ENCODE measurements at places on chromosomes 16 and 17.

GRCh38 chr17:35577830-35578196 lies 558 bp downstream of the PEX12 start:
- no peak for DNase-seq
- no peaks in the 10 kb centered on the region for H3K27me3 ChIP-seq
- H3K4me1 ChIP-seq = peaks cover 23% of the 10 kb centered on the region

GRCh38 chr16:81879625-81880024 lies 100.5 kb downstream of the PLCG2 start:
- peak; percentile 40 for DNase-seq
- no peaks in the 10 kb centered on the region for H3K36me3 ChIP-seq
- H3K27me3 ChIP-seq = no peaks in the 10 kb centered on the region
- no peak overlapping the region for H3K27ac ChIP-seq

GRCh38 chr17:77478899-77479298 lies 338.1 kb downstream of the SEC14L1 start:
- peak overlapping the region; percentile 74 for H3K27ac ChIP-seq
- H3K27me3 ChIP-seq = no peaks in the 10 kb centered on the region
- H3K4me1 ChIP-seq = peaks cover 65% of the 10 kb centered on the region
- no peak for DNase-seq
- no peak overlapping the region for H3K4me3 ChIP-seq

- H3K27me3 ChIP-seq = no peaks in the 10 kb centered on the region
- peaks cover 17% of the 10 kb centered on the region for H3K36me3 ChIP-seq
- peak overlapping the region; percentile 79 for H3K27ac ChIP-seq
- DNase-seq = no peak
- H3K4me1 ChIP-seq = peaks cover 34% of the 10 kb centered on the region
- H3K4me3 ChIP-seq = peak overlapping the region; percentile 80
These were observed 1.0 kb upstream of the MSI2 start for GRCh38 chr17:57255182-57255775.

- peaks cover 60% of the 10 kb centered on the region for H3K4me1 ChIP-seq
- H3K4me3 ChIP-seq = peak overlapping the region; percentile 94
These were observed 1.6 kb downstream of the TMC8 start for GRCh38 chr17:78132084-78132676.

GRCh38 chr16:84618581-84619460 lies 943 bp upstream of the COTL1 start:
- H3K4me1 ChIP-seq = peaks cover 33% of the 10 kb centered on the region
- H3K27me3 ChIP-seq = no peaks in the 10 kb centered on the region
- H3K4me3 ChIP-seq = peak overlapping the region; percentile 98
- H3K27ac ChIP-seq = peak overlapping the region; percentile 72
- peaks cover 30% of the 10 kb centered on the region for H3K36me3 ChIP-seq

DNA sequence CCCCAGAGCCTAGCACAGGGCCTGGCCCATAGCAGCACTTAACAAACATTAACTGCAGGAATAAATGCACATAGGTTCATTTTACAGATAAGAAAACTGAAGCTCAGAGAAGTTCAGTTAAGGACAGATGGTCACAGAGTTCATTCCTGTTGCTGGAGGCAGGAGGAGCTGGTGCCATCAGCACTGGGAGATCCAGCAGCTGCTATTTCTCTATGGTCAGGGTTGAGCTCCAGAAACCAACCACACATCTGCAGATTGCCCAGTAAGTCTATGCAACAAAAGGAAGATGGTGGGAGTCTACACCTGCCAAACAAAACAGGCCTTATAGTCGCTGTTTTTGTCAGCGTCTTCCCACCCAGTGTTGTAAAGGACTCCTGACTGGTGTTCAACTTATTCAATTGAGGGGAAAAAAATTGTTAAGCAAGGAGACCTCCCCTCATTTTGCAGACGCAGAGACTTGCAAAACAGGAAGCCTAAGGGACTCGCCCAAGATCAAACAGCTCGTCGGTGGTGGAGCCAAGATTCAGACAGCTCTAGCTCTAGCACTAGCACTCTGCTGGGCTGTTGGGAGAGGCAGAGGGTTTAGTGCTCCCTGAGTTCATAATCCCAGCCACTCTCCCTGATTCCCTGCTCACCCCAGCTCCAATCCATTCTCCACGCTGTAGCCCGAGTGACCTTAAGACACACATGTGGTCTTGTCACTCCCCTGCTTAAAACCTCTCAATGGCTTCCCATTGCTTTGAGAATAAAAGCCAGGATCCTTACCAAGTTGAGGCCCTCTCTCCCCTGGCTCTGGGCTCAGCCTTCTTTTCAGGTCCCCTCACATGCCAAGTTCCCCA lies 9.0 kb downstream of the NOG start:
- peaks cover 7% of the 10 kb centered on the region for H3K27me3 ChIP-seq
- peak; percentile 39 for DNase-seq
- H3K4me1 ChIP-seq = peaks cover 65% of the 10 kb centered on the region
- no peak overlapping the region for H3K4me3 ChIP-seq
- H3K27ac ChIP-seq = peak overlapping the region; percentile 26
- no peaks in the 10 kb centered on the region for H3K36me3 ChIP-seq

DNA sequence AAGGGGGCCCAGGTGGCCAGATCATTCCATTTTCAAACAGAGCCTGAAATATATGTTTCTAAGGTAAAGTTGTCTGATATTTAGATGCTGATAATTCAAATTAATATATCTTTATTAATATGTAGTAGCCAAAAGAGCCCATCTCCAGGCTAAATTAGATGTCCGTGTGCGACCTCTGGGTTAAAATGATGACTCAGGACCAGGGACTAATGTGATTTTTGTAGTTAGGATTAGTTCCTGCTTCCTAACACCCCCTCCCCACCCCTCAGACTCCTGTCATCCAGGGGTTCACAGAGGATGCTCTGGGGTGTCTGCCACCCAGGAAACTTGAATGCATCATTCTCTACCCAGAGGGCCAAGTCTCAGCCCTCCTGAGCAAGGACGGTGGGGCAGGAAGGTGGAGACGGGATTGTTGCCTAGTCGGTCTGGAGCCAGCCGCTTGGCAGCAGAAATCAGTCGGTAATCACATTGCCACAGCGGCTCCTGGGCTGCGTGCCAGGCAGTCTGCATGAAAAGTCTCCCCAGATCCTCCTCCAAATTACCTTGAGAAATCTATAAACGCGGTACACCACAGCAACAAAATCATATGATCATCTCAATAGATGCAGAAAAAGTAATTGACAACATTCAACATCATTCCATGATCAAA lies 29.8 kb downstream of the CNGB1 start:
- DNase-seq = no peak
- H3K4me1 ChIP-seq = no peaks in the 10 kb centered on the region
- H3K36me3 ChIP-seq = no peaks in the 10 kb centered on the region
- H3K27ac ChIP-seq = no peak overlapping the region
- no peak overlapping the region for H3K4me3 ChIP-seq

DNA sequence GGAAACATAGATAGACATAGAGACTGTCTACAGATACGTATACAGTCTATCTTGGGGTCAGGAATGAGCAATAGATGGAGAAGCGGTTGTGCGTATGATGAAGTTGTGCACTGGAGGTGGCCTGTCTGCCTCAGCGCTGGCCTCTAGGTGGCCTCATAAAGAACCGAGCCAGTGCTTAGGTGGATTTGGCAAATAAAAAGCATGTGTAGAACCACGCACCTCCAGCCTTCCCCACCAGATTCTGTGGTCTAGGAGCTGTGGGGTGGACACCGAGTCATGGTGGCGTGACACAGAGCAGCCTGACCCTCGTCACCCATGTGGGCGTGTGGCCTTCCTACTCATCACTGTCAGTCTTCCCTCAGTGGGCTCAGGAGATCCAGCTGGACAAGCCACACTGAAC lies 34.0 kb downstream of the PGS1 start:
- H3K27me3 ChIP-seq = no peaks in the 10 kb centered on the region

- H3K27ac ChIP-seq = no peak overlapping the region
- peaks cover 44% of the 10 kb centered on the region for H3K4me1 ChIP-seq
- H3K27me3 ChIP-seq = no peaks in the 10 kb centered on the region
These were observed 1.1 kb downstream of the RARA start for GRCh38 chr17:40309949-40310510.

DNA sequence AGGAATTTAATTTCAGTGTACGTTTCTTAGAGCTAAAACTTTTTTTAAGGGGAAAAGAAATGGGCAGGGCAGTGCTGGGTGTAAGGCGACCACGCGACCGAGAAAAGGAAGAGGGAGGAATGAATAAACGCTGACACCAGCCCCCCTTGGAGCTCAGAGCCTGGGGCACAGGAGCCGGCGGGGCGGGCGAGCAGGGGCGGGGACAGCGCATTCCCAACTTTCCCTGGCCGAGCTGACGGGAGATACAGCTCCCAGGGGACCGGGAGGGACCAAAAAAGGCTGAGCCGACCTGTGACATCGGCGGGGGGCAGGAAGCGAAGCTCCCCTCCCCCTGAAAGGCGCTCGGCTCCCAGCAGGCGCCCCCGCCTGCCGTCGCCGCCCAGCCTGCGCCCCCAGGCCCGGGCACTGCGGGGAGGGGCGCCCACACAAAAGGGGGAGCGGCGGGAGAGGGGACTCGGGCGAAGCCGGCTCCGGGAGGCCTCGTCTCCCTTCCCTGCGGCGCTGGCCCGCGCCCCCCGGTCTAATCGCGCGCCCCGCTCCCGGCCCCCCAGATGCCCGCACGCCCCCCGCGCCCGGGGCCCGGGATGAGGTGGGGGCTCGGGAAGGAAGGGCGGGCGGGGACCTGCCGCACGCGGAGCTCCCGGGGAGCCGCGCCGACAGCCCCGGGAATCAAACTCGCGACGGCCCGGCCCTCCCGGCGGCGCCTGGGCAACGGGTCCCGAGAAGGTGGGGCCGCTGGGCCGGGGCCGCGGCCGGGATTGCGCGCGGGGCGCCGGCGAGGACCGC lies 622 bp downstream of the CUEDC1 start:
- no peak overlapping the region for H3K27ac ChIP-seq
- DNase-seq = no peak
- peaks cover 25% of the 10 kb centered on the region for H3K4me1 ChIP-seq
- H3K4me3 ChIP-seq = peak overlapping the region; percentile 56
- peaks cover 33% of the 10 kb centered on the region for H3K27me3 ChIP-seq

DNA sequence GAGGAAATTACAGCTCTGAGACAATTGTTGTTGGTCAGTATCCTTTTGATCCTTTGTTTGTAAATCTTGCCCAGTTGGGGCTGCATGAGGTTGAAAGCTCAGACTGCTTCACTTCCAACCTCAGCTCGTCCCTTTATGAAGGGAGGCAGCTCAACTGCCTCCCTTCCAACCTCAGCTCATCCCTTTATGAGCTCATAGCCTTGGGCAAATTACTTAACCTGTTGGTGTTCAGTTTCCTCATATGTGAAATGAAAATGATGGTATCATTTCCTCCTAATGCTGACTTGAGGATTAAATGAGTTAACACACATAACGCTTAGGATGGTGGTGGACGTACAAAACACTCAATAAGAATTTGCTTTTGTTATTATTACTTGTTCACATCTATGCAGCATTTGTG lies 265.1 kb downstream of the CDH13 start:
- no peaks in the 10 kb centered on the region for H3K36me3 ChIP-seq
- no peaks in the 10 kb centered on the region for H3K4me1 ChIP-seq
- no peak overlapping the region for H3K27ac ChIP-seq
- H3K4me3 ChIP-seq = no peak overlapping the region
- peaks cover 2% of the 10 kb centered on the region for H3K27me3 ChIP-seq

DNA sequence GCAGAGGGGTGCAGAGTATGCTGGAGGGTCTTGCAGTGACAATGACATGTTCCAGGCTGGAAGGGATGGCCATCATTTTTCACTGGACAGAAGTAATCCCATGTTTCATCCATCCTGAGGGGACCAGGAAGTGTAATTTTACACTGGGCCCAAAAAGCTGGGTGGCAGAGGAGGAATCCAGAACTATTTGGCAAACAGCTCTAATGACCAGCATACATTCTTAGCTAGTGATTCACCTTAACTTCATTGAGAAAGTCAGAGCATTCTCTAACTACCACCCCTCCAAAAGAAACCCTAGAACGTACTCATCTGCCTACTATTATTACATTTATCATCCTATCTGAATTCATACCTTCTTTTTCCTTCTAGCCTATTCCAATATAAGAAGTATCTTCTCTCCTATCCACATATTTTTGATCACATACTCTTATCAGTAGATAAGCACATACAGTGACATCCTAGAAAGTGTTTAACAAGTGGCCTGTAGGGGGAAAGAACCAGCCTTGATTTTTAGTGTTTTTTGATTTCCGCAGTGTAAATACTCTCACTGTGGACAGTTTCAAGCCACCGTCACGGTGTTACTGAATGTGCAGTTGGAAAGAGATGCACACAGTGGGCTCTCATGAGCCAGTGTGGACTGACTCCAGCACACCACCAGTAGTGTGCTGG lies 118.1 kb downstream of the FTO start:
- peaks cover 9% of the 10 kb centered on the region for H3K36me3 ChIP-seq
- H3K27me3 ChIP-seq = no peaks in the 10 kb centered on the region
- H3K4me1 ChIP-seq = peaks cover 14% of the 10 kb centered on the region
- no peak overlapping the region for H3K27ac ChIP-seq
- H3K4me3 ChIP-seq = no peak overlapping the region

DNA sequence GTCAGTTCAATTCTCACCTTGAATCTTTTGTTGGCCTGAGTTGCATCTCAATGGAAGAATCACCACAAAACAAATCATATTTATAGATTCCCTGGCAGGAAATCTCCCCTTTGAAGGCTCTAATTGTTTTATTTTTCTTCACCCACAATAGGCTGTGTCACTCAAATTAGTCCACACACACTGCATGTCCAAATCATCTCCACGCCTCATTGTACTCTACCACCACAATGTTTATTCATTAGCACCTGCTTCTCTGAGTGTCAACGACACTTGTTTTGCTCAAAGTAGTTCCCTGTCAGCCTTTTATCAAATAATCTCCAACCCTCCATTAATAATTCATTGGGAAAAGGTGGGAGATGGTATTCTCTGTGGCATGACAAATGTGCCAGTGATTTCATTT lies 164.3 kb downstream of the ABCC12 start:
- H3K27me3 ChIP-seq = peaks cover 4% of the 10 kb centered on the region
- H3K36me3 ChIP-seq = no peaks in the 10 kb centered on the region
- H3K4me3 ChIP-seq = no peak overlapping the region
- H3K27ac ChIP-seq = no peak overlapping the region
- no peak for DNase-seq

DNA sequence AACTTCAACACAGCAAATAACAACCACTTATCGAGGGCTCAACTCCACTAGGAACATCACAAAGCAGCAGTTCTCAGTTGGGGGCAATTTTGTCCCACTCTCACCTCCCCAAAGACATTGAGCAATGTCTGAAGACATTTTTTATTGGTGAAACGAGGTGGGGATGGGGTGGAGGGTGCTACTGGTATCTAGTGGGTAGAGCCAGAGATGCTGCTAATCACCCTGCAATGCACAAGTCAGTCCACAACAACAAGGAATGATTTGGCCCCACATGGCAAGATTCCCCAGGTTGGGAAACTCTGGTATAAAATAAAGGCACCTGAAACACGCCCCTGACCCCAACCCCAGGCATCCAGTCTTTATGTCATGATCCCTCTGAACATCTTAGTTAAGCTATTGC lies 33.3 kb downstream of the TLE7 start:
- no peaks in the 10 kb centered on the region for H3K36me3 ChIP-seq
- H3K4me3 ChIP-seq = no peak overlapping the region
- peaks cover 25% of the 10 kb centered on the region for H3K27me3 ChIP-seq
- DNase-seq = no peak
- peaks cover 6% of the 10 kb centered on the region for H3K4me1 ChIP-seq

DNA sequence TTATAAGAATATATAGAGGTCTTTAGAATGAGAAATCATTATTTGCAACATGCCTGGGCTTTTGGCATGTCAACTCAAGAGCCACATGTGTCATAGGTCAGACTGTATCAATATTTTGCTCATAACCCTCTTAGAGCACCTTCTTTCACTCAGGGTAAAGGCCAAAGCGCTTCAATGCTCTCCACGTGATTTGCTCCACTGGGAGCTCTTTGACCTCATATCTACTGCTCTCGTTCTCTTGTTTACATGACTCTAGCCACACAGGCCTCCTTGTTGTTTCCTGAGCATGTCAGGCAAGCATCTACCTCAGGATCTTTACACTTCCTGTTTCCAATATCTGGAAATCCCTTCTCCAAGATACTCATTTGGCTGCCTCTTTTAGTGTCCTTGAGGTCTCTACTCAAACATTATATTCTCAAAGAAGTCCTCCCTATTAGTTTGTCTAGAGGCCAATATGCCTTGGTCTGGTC lies 148.4 kb downstream of the TOX3 start:
- no peaks in the 10 kb centered on the region for H3K27me3 ChIP-seq
- no peaks in the 10 kb centered on the region for H3K4me1 ChIP-seq
- no peak overlapping the region for H3K27ac ChIP-seq
- DNase-seq = no peak

Measured in activated CD4-positive, alpha-beta T cell treated with anti-CD3 and anti-CD28 coated beads for 36 hours (primary cell).